IMR-90 (cell line): ENCODE measurements at places on chromosomes 16 and 17. TPM values are rescaled to one million over a fixed set of nuclear protein-coding genes. Genes with fewer than 3 reads are reported as not detected.

DNA sequence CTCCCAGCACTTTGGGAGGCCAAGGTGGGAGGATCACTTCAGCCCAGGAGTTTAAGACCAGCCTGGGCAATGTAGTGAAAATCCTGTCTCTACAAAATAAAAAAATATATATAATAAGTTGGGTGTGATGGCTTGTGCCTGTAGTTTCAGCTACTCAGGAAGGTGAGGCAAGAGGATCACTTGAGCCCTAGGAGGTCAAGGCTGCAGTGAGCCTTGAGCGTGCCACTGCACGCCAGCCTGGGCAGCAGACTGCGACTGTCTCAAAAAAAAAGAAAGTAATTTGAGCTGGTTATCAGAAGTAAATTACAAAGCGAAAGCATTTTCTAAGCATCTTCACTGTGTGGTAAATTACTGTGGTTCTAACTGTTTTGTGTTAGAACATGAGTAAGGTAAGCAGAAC is 66.2 kb downstream of the NQO1 start:
- no peaks in the 10 kb centered on the region for H3K4me1 ChIP-seq
- no peak overlapping the region for H3K27ac ChIP-seq
- H3K4me3 ChIP-seq: no peak overlapping the region
- H3K27me3 ChIP-seq: no peaks in the 10 kb centered on the region

DNA sequence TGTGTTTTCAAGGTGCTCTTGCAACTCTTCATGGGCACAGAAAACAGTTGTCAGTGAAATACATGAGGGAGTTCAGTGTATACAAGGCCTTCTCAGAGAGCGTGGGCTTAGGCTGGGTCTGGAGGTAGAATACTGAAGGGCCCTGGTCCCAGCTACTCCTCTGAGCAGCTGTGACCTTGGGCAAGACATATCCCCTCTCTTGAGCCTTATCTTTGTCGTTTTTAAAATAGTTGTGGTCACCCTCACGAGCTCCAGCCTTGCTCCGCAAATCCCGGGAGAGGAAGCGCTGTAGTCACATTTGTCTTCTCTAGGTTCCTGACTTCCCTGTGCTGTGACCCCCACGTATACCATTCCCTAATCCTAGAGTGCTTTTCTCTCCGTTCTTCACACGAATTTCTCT is 3.6 kb downstream of the ZNRF1 start:
- no peaks in the 10 kb centered on the region for H3K27me3 ChIP-seq
- peaks cover 10% of the 10 kb centered on the region for H3K4me1 ChIP-seq
- no peak overlapping the region for H3K27ac ChIP-seq
- H3K4me3 ChIP-seq: no peak overlapping the region
- peaks cover 4% of the 10 kb centered on the region; the same call in 1 of the 2 replicates for H3K36me3 ChIP-seq

The GP1BA gene
- total RNA-seq: not detected in 2 replicates

DNA sequence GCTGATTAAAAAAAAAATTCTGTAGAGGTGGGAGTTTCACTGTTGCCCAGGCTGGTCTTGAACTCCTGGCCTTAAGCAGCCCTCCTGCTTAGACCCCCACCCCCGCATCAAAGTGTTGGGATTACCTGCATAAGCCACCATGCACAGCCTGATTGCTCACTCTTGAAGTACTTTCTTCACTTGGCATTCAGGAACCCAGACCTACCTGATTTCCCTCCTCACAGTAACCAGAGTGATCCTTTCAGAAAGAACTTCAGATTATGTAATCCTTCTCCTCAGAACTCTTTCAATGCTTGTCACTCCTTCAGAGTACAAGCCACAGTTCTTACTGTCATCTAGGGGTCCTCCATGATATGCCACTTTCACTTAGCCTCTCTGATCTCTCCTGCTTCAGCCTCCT is 1.4 kb downstream of the EFCAB13 start:
- no peak overlapping the region for H3K4me3 ChIP-seq
- H3K4me1 ChIP-seq: no peaks in the 10 kb centered on the region
- no peak for DNase-seq
- H3K36me3 ChIP-seq: no peaks in the 10 kb centered on the region

DNA sequence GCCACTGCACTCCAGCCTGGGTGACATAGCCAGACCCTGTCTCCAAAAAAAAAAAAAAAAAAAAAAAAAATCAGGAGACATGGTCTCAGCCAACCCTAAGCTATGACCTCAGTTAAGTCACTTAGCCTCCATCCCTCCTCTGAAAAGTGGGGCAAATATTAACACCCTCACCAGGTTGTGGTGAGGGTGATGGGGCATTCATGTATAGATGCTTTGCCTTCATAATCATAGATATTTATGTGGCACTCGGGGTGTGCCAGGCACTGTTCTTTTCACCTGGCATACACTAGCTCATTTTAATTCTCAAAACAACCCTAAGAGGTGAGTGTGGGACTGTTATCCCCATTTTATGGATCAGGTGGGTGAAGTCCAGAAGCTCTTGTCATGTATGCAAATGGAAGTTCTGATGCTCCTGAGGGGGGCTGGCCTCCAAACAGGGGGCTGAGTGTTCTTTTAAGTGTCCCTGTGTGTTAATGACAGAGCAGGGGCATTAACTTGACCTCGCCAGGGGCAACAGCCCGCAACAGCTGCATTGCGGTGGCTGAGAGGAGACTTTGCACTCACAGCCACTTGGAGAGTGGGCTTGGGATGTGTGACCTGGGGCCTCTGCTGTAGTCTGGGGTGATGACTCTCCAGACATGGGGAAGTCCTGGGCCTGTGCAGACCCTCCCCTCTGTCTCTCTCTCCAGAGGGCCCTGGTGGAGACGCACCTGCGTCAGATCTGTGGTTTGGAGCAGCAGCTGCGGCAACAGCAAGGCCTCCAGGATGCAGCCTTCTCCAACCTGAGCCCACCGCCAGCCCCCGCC is 4.1 kb downstream of the TBKBP1 start:
- H3K4me1 ChIP-seq: peaks cover 8% of the 10 kb centered on the region
- no peaks in the 10 kb centered on the region for H3K27me3 ChIP-seq
- no peak overlapping the region for H3K27ac ChIP-seq
- H3K36me3 ChIP-seq: peaks cover 25% of the 10 kb centered on the region; the same call in 1 of the 2 replicates
- no peak overlapping the region for H3K4me3 ChIP-seq

GRCh38 chr17:75516619-75517296 is 430 bp downstream of the TSEN54 start:
- peak overlapping the region; percentile 82 for H3K4me3 ChIP-seq
- H3K27me3 ChIP-seq: no peaks in the 10 kb centered on the region
- H3K27ac ChIP-seq: peak overlapping the region; percentile 32; the same call in 1 of the 2 replicates
- peaks cover 8% of the 10 kb centered on the region; the same call in 1 of the 2 replicates for H3K36me3 ChIP-seq
- peaks cover 8% of the 10 kb centered on the region; the same call in 1 of the 2 replicates for H3K4me1 ChIP-seq
- no peak for DNase-seq

GRCh38 chr16:79293836-79294460 is 306.6 kb downstream of the MAF start:
- H3K27me3 ChIP-seq: no peaks in the 10 kb centered on the region
- no peak for DNase-seq
- no peak overlapping the region for H3K27ac ChIP-seq
- H3K4me3 ChIP-seq: no peak overlapping the region
- no peaks in the 10 kb centered on the region for H3K4me1 ChIP-seq

GRCh38 chr16:49601576-49601975 is 228.0 kb downstream of the C16orf78 start:
- H3K36me3 ChIP-seq: no peaks in the 10 kb centered on the region
- no peak overlapping the region for H3K4me3 ChIP-seq
- DNase-seq: no peak
- no peak overlapping the region for H3K27ac ChIP-seq
- H3K27me3 ChIP-seq: peaks cover 49% of the 10 kb centered on the region
- H3K4me1 ChIP-seq: no peaks in the 10 kb centered on the region

The ZFP3 gene
- total RNA-seq: 0.54 and 0.83 TPM in 2 replicates

DNA sequence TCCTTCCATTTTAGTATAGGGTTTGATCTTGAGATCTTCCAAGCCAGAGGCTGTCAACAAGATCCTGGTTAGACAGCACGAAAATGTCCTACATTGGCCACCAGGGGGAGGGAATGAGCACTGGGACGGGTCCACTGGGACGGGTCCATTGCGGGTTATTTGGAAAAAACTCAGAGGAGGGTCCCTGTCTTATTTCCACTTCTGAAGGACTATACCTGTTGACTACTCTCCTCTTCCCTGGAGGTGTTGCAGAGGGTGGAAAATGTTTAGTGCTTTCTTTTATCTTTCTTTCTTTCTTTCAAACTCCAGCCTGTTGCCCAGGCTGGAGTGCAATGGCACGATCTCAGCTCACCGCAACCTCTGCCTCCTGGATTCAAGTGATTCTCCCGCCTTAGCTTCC is 2.5 kb downstream of the TTLL6 start:
- no peak overlapping the region for H3K4me3 ChIP-seq
- H3K4me1 ChIP-seq: 0 out of 2 replicates have a peak, but pooled peaks cover 2% of the 10 kb centered on the region
- H3K27me3 ChIP-seq: peaks cover 38% of the 10 kb centered on the region
- H3K36me3 ChIP-seq: no peaks in the 10 kb centered on the region
- no peak overlapping the region for H3K27ac ChIP-seq

DNA sequence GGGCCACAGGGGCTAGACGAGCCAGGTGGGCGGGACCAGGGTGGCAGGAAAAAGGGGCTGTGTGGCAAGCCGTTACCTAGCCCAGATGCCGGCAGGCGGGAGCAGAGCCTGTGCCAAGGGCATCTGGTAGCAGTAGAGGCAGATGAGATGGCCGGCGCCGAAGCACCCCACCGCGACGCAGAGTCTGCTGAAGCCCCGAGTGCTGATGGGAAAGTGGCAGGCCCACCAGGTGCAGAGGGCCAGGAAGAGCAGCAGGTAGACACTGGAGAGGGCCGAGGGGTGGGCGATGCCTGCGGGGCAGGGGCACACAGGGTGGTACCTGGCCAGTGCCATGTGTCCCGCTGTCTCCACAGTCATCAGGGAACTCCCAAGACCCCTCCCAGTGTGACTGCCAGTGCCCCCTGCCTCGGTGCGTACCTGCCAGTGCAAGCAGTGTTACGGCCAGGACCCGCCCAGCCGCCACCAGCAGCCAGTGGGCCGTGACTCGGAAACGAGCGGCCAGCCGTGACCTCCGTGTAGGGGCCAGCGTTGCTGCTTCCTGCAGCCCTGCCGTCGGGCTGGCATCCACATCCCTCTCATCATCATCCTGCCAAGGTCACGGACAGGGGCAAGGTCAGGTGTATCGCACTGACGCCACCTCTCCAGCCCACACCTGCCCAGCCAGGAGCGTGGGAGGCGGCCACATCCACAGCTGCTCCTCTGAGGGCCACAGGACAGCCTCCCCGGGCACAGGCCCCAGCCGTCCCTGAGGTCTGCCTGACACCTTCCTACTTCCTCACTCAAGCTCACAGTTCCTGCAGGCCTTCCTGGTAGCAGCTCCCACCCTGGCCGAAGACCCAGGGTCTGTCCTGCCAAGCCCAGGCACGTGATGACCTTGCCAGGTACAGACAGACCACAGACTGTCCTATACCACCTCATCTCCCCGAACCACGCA is 32.1 kb downstream of the CTU2 start:
- no peak overlapping the region for H3K4me3 ChIP-seq
- no peak overlapping the region for H3K27ac ChIP-seq
- DNase-seq: no peak

DNA sequence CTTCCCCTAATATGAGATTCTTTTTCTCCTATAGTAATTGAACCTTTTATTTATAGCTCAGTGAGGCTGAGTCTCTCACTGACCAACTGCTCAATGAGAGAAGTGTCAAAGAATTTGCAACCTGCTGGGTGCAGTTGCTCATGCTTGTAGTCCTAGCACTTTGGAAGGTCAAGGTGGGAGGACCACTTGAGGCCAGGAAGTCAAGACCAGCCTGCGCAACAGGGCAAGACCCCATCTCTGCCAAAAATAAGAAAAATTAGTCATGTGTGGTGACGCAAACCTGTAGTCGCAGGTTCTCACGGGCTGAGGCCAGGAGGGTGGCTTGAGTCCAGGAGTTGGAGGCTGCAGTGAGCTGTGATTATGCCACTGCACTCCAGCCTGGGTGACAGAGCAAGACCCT is 30.9 kb upstream of the CRYBA1 start:
- no peaks in the 10 kb centered on the region for H3K27me3 ChIP-seq
- H3K4me3 ChIP-seq: no peak overlapping the region
- peak; percentile 55 for DNase-seq
- H3K27ac ChIP-seq: no peak overlapping the region

DNA sequence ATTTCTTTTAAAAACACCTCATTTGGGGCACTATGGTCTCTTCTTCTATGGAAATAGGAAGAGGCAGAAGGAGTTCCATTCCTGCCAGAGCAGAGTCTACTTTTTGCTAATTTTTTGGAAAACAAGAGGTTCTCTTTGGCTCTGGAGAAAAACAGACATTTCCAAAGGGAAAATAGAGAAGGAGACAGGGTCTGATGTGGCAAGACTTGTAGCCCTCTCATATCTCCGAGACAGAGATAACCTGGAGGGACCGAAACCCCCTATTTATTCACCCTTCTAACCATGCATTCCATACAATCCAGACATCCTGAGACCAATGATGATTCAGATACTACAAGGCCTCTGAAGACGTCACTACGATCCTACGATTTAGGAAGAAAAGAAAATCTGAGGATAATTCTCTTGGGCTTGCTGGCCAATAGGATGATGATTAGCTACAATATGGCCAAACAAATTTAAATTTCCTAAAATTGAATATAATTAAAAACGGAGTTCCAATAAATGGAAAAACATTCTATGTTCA is 70.2 kb downstream of the HIC1 start:
- no peak overlapping the region for H3K4me3 ChIP-seq
- H3K36me3 ChIP-seq: peaks cover 7% of the 10 kb centered on the region; the same call in 1 of the 2 replicates
